ENCODE measurements at places on chromosomes 4 and X. TPM values are rescaled to one million over a fixed set of nuclear protein-coding genes. Genes with fewer than 3 reads are reported as not detected.

The MAGEA8 gene
- total RNA-seq, result not detected

DNA sequence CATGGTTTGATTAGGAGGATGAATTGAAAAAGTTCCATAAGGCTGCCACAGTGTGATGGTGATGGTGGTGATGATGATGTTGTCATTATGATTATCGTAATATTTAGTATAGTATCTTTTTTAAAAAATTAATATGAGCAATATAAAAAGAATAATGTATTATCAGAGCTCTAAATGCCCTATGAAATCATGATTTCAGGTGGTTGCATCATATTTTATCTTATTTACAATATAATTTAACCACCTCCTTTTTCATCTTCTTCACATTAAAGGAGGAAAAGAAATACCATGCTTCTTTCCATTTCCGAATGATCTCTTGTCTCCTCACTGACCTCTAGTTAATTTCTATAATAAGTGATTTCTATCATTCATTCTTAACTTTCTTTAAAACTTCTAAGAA is 225.9 kb downstream of the RAPGEF2 start:
- no peaks in the 10 kb centered on the region for H3K27me3 ChIP-seq
- H3K27ac ChIP-seq, result no peak overlapping the region
- H3K36me3 ChIP-seq, result peaks cover 2% of the 10 kb centered on the region
- no peak overlapping the region for H3K4me3 ChIP-seq
- no peak for DNase-seq

The MAPK10 gene
- 0.37 TPM for total RNA-seq

GRCh38 chr4:85500110-85500867 is 25.3 kb downstream of the ARHGAP24 start:
- no peak overlapping the region for H3K27ac ChIP-seq
- no peak for DNase-seq
- no peak overlapping the region for H3K4me3 ChIP-seq
- peaks cover 16% of the 10 kb centered on the region for H3K4me1 ChIP-seq
